T-helper 17 cell (primary cell): ENCODE measurements at places on chromosomes 7 and 10.

- H3K36me3 ChIP-seq = no peaks in the 10 kb centered on the region
- H3K27me3 ChIP-seq = peaks cover 6% of the 10 kb centered on the region
- H3K4me3 ChIP-seq = no peak overlapping the region
- DNase-seq = no peak
- no peaks in the 10 kb centered on the region for H3K4me1 ChIP-seq
Observed at GRCh38 chr10:2861632-2862210, 205.6 kb upstream of the PFKP start.

- no peaks in the 10 kb centered on the region for H3K36me3 ChIP-seq
- no peak overlapping the region for H3K4me3 ChIP-seq
- no peaks in the 10 kb centered on the region for H3K27me3 ChIP-seq
- H3K4me1 ChIP-seq = no peaks in the 10 kb centered on the region
- no peak for DNase-seq
- H3K27ac ChIP-seq = no peak overlapping the region
Observed at GRCh38 chr10:3217301-3217700, 44.7 kb upstream of the PITRM1 start.

- no peak overlapping the region for H3K4me3 ChIP-seq
- peaks cover 7% of the 10 kb centered on the region for H3K4me1 ChIP-seq
- H3K27ac ChIP-seq = no peak overlapping the region
- no peak for DNase-seq
Observed at GRCh38 chr10:61398366-61399129, 54.6 kb downstream of the TMEM26 start.

DNA sequence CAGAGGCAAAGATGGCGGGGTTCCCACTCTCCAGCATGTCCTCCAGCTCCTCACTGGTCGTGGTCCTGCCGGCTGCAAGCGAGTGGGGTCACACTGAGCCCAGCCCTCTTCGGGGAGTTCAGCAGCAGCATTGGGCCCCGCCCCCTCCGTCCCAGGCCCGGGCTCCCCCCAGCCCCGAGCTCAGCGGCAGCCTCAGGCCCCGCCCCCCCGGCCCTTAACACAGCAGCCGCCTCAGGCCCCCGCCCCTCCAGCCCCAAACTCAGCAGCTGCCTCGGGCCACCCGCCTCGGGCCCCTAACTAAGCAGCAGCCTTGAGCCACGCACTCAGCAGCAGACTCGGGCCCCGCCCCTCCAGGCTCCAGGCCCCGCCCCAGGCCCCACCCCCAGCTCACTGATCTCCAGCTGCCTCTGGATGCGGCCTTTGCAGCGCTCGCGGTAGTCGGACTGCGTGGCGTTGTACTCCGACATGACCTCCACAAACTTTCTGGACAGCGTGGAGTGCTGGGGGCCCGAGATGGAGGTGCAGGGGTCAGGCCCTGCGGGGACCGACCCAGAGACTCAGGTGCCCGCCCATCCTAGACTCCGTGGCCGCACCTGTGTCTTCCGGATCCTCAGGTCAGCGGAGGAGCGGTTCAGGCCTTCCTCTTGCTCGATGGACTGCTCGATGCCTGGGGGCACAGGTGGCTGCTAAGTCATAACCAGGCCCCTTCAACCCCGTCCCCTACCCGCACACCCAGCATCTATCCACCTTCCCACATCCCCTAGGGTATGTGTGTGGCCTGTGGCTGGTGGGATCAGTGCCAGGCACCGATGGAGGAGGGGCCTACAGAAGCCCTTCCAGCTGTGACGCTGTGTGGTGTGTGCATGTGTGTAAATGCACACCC, 15.5 kb downstream of the STX1A start:
- no peak for DNase-seq
- peak overlapping the region; percentile 50 for H3K4me3 ChIP-seq
- peaks cover 17% of the 10 kb centered on the region for H3K4me1 ChIP-seq
- H3K27me3 ChIP-seq = no peaks in the 10 kb centered on the region
- no peak overlapping the region for H3K27ac ChIP-seq

DNA sequence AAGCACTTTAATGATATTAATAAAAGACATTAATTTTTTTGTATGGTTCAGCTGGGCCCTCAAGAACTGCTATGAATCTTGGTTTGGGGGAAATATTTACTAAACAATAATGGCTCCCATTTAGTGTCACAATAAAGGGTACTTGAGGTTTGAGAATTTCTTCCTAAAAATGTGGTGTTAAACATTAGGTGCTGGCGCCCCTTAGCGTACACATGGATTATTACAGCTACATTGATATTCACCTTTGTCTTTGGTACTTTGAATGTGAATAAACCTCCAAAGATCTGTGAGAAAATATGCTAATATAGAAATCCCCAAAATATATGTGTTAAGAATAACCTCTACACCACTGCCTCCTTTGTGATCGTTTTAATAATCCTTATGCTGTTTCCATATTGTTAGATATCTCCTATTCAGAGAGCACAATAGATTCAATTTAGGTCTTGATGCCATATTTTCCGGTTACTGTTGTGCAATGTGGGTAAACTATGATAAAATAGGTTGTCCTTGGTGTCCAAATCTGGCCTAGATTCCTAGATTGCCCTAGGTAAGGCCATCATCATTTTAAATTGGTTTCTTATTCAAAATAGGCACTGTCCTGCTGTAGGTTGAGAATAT, 161.8 kb upstream of the CACNA2D1 start:
- H3K27ac ChIP-seq = no peak overlapping the region
- no peak for DNase-seq
- no peaks in the 10 kb centered on the region for H3K36me3 ChIP-seq
- no peaks in the 10 kb centered on the region for H3K4me1 ChIP-seq
- no peaks in the 10 kb centered on the region for H3K27me3 ChIP-seq
- H3K4me3 ChIP-seq = no peak overlapping the region

GRCh38 chr10:33720161-33720560, 385.7 kb upstream of the NRP1 start:
- no peaks in the 10 kb centered on the region for H3K36me3 ChIP-seq
- H3K27me3 ChIP-seq = peaks cover 30% of the 10 kb centered on the region
- no peak overlapping the region for H3K4me3 ChIP-seq

- no peak overlapping the region for H3K27ac ChIP-seq
- no peaks in the 10 kb centered on the region for H3K27me3 ChIP-seq
- H3K36me3 ChIP-seq = peaks cover 6% of the 10 kb centered on the region
- peaks cover 12% of the 10 kb centered on the region for H3K4me1 ChIP-seq
- no peak for DNase-seq
Observed at GRCh38 chr10:118723466-118723865, 31.3 kb downstream of the CACUL1 start.

- H3K4me1 ChIP-seq = no peaks in the 10 kb centered on the region
- H3K4me3 ChIP-seq = no peak overlapping the region
- no peaks in the 10 kb centered on the region for H3K36me3 ChIP-seq
- H3K27me3 ChIP-seq = peaks cover 33% of the 10 kb centered on the region
Observed at GRCh38 chr10:125533866-125534265, 149.1 kb downstream of the TEX36 start.

- peaks cover 7% of the 10 kb centered on the region for H3K36me3 ChIP-seq
- no peak overlapping the region for H3K27ac ChIP-seq
- H3K27me3 ChIP-seq = peaks cover 33% of the 10 kb centered on the region
- H3K4me1 ChIP-seq = no peaks in the 10 kb centered on the region
Observed at GRCh38 chr7:76191783-76192240, 9.9 kb upstream of the SRRM3 start.

DNA sequence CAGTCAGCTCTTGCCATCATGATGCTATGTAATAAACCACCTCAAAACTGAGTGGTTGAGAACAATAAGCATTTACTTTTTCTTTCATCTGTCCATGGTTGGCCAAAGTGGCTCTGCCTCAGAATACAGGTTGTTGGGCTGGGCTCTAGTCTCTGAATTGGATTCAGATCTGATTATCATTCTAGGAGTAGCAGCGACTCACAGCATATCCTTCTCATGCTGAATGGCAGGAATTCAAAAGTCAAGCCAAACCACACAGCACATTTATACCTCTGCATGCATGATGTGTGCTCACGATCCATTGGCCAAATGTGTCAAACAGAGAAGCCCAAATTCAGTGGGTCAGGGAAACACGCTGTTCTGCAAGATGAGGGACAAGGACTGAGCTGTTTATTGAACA, 13.6 kb upstream of the GALNT11 start:
- no peak for DNase-seq
- no peaks in the 10 kb centered on the region for H3K4me1 ChIP-seq
- H3K27me3 ChIP-seq = peaks cover 37% of the 10 kb centered on the region
- H3K27ac ChIP-seq = no peak overlapping the region

- no peaks in the 10 kb centered on the region for H3K27me3 ChIP-seq
- H3K4me3 ChIP-seq = no peak overlapping the region
- no peaks in the 10 kb centered on the region for H3K36me3 ChIP-seq
- H3K27ac ChIP-seq = no peak overlapping the region
- no peak for DNase-seq
Observed at GRCh38 chr7:42726066-42726785, 185.6 kb downstream of the C7orf25 start.

DNA sequence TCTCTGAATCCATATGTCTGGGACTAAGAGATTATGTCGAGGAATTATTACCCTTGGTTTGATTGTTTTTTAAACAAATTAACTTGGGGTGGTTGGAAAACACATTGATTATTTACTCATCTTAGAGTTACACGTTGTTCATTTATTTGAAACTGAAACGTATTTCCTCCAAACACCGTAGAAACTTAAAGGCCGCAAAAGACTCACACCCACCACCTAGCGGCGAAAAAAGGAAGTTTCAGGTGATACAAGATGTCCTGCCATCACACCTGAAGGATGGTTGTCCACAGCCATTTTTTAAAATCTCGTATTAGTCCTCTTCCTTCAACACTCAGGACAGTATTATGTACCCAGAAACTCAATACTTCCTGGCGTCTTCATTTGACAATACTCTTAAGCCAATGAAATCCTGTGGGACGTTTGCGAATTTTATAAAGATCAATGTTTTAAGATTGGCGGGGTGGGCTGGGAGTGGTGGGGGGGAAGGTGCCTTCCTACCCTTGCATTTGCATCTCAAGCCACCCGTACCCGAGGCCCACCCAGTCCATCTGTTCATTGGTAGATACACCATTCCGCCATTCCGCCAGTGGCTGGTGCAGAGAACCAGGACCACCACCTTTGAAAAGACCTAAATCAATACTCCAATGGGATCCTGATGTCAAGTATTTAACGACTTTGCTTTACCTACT, 1.4 kb upstream of the LCOR start:
- peak overlapping the region; percentile 96 for H3K27ac ChIP-seq
- no peaks in the 10 kb centered on the region for H3K27me3 ChIP-seq
- H3K4me3 ChIP-seq = peak overlapping the region; percentile 39
- peaks cover 21% of the 10 kb centered on the region for H3K4me1 ChIP-seq
- no peaks in the 10 kb centered on the region for H3K36me3 ChIP-seq
- peak; percentile 76 for DNase-seq

- peak overlapping the region; percentile 77 for H3K4me3 ChIP-seq
- peak overlapping the region; percentile 90 for H3K27ac ChIP-seq
- H3K27me3 ChIP-seq = no peaks in the 10 kb centered on the region
- H3K36me3 ChIP-seq = peaks cover 6% of the 10 kb centered on the region
Observed at GRCh38 chr7:105003275-105003674, 10.7 kb upstream of the KMT2E start.

DNA sequence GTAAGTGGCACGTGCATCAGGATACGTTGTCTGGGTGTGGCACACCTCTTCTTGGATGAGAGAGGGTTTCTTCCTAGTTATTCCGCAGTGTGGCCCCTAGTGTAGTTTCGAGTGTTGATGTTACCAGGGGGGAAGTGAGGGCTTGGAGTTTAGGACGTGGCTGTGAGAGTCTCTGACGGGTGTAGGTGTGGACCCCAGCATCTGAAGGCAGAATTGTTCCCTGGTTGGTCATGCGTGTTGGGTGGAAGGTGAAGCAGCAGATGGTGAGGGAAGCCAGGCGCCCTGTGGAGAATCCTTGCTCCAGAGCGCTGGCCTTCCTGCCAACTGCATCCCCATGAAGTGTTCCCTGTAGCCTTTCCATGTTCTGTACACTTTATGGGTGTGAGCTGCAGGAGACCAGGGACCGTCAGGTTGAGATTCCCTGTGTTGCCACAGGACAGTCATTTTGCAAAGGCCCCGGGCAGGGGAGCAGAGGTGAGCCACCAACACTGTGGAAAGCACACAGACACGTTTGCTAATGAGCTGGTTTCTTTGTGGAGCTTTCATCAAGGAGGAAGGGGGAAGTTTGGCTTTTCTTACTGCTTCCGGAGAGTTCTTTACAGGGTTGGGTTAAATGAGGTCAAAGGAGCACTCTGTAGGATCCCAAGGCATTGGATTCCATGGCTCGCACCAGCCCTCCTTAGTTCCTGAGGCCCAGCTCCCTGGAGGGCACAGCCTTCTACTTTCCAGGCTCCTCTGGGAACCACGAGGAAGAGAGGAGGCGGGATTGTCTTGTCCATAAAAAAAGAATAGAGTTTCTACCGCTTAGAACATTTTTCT, 32.0 kb downstream of the TSPAN14 start:
- no peak for DNase-seq
- no peaks in the 10 kb centered on the region for H3K27me3 ChIP-seq
- H3K4me1 ChIP-seq = peaks cover 74% of the 10 kb centered on the region

- H3K27me3 ChIP-seq = no peaks in the 10 kb centered on the region
- no peaks in the 10 kb centered on the region for H3K36me3 ChIP-seq
- H3K4me3 ChIP-seq = no peak overlapping the region
- no peaks in the 10 kb centered on the region for H3K4me1 ChIP-seq
Observed at GRCh38 chr7:84251277-84251781, 56.7 kb upstream of the SEMA3A start.

DNA sequence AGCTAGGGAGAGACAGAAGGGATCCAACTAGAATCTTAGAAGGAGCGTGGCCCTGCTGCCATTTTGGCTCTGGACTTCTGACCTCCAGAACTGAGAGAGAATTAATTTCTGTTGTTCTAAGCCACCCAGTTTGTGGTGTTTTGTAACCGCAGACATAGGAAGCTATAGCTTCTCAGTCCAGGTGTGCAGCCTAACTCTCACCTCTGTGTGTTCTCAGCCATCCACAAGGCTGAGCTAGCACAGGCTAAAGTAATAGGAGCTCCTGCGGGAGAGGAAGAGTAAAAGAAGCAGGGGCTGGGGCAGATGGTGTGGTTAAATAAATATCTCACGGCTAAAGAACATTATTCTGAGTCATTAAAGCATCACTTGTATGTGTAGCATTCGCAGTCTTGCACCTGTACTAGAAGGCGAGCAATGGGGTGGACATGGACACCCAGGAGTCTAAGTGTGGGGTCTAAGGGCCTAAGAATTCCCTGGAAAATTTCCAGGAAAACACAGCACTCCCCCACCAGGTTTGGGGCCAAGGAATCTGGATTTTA, 94.1 kb downstream of the AOAH start:
- H3K4me3 ChIP-seq = no peak overlapping the region
- H3K4me1 ChIP-seq = peaks cover 5% of the 10 kb centered on the region
- peaks cover 27% of the 10 kb centered on the region for H3K27me3 ChIP-seq
- no peak for DNase-seq
- no peak overlapping the region for H3K27ac ChIP-seq

- H3K36me3 ChIP-seq = peaks cover 2% of the 10 kb centered on the region
- H3K4me3 ChIP-seq = no peak overlapping the region
- H3K4me1 ChIP-seq = peaks cover 4% of the 10 kb centered on the region
- H3K27me3 ChIP-seq = peaks cover 6% of the 10 kb centered on the region
- no peak overlapping the region for H3K27ac ChIP-seq
Observed at GRCh38 chr7:105408791-105409410, 20.2 kb upstream of the SRPK2 start.

- no peaks in the 10 kb centered on the region for H3K27me3 ChIP-seq
- H3K4me1 ChIP-seq = no peaks in the 10 kb centered on the region
- no peaks in the 10 kb centered on the region for H3K36me3 ChIP-seq
- no peak overlapping the region for H3K27ac ChIP-seq
Observed at GRCh38 chr10:116112232-116113231, 160.5 kb downstream of the GFRA1 start.

GRCh38 chr7:114085313-114085591, 166.4 kb upstream of the PPP1R3A start:
- DNase-seq = no peak
- H3K4me1 ChIP-seq = peaks cover 34% of the 10 kb centered on the region
- peak overlapping the region; percentile 94 for H3K4me3 ChIP-seq
- no peak overlapping the region for H3K27ac ChIP-seq
- no peaks in the 10 kb centered on the region for H3K36me3 ChIP-seq
- H3K27me3 ChIP-seq = peaks cover 79% of the 10 kb centered on the region

- DNase-seq = no peak
- no peak overlapping the region for H3K27ac ChIP-seq
- no peaks in the 10 kb centered on the region for H3K36me3 ChIP-seq
- H3K4me3 ChIP-seq = no peak overlapping the region
- no peaks in the 10 kb centered on the region for H3K4me1 ChIP-seq
Observed at GRCh38 chr7:82010416-82010815, 240.6 kb upstream of the HGF start.
